Stimulated activated CD4-positive, alpha-beta T cell treated with anti-CD3 and anti-CD28 coated beads, Interleukin-12 subunit alpha, Interleukin-12 subunit beta, amount 100 ng/mL, for 24 hours (primary cell): ENCODE measurements at places on chromosomes 7 and 10.

- DNase-seq = no peak
Measured at GRCh38 chr10:88986549-88987242, 3.9 kb upstream of the FAS start.

DNA sequence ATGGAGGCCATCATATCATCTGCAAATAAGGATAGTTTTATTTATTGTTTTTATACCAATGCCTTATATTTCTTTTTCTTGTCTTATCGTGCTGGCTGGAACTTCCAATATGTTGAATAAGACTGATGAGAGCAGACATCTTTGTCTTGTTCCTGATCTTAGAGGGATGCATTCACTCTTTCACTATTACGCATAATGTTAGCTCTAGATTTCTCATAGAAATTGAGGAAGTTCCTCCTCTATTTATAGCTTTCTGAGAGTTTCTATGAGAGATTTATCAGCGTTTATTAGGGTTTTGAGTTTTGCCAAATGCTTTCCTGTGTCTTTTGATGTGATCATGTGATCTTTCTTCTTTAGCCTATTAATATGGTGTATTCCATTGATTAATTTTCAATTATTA lies 49.3 kb downstream of the COL28A1 start:
- DNase-seq = no peak

- no peak for DNase-seq
Measured at GRCh38 chr7:109127145-109127544, 557.5 kb downstream of the DNAJB9 start.

- no peak for DNase-seq
Measured at GRCh38 chr7:44274623-44274975, 50.8 kb downstream of the CAMK2B start.
